ENCODE measurements at places on chromosomes 16 and 17.

DNA sequence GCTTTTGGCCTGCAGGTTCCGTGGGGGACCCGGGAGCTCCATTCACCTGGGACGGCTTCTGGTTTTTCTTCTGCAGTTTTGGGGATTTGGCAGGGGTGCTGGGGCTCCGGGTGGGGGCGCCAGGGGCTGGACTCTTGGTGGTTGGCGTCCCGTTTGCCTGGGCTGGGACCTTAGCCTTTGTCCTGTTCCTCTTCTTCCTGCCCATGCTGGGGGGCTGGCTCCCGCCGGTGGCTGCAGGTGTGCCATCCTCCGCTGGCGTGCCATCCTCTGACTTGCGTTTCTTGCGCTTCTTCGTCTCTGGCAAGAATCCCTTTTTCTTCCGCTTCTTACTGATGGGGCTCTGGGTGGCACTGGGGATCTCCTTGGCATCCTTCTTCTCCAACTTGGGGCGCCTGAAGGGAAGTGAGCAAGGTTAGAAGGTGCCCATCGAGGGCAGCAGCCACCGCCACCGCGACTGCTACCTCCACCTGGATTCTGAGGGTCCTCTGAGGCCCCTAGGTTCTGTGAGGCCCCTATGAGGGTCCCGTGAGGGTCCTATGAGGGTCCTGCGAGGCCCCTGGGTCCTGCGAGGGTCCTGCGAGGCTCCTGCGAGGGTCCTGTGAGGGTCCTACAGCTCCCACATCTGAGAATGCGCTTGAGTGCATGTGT is 15.5 kb downstream of the MYBBP1A start:
- no peak for DNase-seq

GRCh38 chr16:25709213-25709612 is 17.5 kb downstream of the HS3ST4 start:
- no peak for DNase-seq

GRCh38 chr17:20267459-20267842 is 199.9 kb downstream of the LGALS9B start:
- DNase-seq = peak; percentile 17

- no peak for DNase-seq
Observed at GRCh38 chr16:47043970-47044684, 70.7 kb upstream of the DNAJA2 start.

DNA sequence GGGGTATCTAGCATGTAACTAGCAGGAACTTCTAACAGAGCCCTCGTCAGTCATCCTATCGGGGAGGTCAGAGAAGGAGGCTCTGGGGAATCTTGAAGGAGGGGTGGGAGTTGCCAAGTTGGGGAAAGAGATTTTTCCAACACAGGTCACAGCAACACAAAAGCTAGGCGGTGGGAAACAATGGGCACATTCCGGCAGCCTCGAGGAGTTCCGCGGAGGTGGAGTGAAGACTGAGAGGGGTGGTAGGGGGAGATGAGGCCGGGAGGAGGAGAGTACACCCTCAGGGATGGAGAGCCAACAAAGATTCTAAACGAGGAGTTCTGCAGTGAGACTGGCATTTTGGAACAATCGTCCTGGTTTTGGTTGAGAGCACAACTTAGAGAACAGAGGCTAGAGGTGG is 13.5 kb upstream of the CALB2 start:
- no peak for DNase-seq

DNA sequence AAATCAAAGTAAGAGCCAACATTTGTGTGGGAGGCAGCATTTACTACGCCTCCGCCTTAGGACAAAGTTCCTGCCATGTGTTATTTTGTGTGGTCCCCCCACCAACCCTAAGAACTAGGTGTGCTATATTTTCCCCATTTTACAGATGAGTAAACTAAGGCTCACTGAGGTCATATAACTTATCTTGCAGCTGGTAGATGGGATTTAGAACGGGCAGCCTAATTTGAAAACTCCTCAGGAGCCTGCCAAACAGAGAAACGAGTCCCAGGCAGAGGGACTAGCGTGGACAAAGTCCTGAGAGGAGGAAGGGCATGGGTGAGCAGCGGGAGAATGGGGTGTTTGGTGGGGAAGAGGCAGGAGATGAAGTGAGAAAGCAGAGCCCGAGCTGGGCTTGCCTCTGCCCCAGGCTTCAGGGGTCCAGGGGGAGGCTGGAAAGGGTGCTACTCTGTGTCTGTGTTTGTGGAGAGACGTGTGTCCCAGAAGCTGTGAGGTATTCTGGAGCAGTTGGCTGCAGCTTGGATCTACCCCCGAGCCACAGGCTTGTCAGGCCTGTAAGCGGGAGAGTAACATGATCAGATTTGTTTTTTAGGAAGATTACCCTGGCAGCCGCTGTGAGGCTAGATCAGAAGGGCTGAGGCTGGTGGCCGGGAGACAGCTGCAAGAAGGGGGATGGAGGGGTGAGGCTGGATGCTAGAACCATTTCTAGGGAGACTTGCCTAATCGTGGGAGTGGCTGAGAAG is 5.0 kb downstream of the MLLT6 start:
- no peak for DNase-seq

GRCh38 chr17:77644181-77645071 is 314.1 kb upstream of the TNRC6C start:
- no peak for DNase-seq

GRCh38 chr16:22240023-22240710 is 34.1 kb downstream of the EEF2K start:
- no peak for DNase-seq

- DNase-seq = no peak
Observed at GRCh38 chr17:21200590-21201297, 13.2 kb downstream of the TMEM11 start.

- DNase-seq = no peak
Observed at GRCh38 chr17:40056379-40057015, 2.3 kb upstream of the MED24 start.

DNA sequence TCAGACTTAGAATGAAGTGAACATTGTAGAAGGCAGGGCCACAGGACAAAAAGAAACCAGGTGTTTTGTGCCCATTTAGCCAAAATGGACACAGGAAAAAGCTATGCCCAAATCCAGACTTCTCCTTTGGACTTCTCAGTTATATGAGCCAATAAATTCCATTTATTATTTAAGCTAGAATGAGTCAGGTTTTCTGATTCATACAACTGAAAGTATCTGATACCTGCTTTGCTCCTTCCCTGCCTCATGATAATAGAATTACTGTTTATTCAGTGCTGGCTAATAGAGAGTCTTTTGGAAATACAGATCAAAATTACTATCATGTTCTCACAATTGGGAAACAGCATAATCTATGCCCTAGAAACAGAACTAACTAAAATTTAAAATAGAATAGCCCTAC is 8.7 kb upstream of the CPD start:
- DNase-seq = no peak

DNA sequence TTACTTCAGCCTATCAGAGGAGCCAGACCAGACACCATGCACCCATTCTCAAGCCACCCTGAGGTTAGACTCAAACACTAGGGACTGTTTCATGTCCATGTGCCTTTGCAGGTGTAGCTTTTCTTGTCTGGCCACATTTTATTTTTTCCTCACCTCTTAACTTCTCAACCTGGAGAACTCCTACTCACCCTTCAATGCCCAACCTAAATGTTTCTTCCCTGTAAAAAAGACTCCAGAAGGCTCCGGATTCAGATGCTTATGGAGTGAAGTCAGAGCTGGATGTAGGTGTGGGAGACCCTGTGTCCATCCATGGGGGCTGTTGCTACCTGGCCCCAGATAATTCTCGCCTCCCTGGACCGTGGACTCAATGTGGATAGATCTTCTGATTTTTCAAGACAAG is 44.0 kb upstream of the NLRP1 start:
- DNase-seq = no peak

- DNase-seq = no peak
Observed at GRCh38 chr17:73814075-73814474, 169.8 kb upstream of the SDK2 start.

DNA sequence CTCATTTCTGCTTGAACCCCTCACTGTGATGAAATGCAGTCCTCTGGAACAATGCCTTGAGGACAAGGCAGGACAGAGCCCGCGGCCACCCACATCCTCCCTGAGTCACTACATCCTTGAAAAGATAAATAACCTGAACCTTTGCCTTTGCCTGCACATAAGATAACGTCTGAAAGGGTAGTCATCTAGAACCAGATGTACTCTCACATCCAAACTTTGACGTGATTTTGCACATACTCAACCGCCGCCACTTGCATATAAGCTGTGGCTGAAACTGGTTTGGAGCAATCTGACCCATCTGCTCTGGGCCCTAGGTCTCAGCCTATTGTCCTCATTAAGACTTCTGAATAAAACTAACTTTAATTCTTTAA is 252.1 kb downstream of the PHKB start:
- DNase-seq = no peak

DNA sequence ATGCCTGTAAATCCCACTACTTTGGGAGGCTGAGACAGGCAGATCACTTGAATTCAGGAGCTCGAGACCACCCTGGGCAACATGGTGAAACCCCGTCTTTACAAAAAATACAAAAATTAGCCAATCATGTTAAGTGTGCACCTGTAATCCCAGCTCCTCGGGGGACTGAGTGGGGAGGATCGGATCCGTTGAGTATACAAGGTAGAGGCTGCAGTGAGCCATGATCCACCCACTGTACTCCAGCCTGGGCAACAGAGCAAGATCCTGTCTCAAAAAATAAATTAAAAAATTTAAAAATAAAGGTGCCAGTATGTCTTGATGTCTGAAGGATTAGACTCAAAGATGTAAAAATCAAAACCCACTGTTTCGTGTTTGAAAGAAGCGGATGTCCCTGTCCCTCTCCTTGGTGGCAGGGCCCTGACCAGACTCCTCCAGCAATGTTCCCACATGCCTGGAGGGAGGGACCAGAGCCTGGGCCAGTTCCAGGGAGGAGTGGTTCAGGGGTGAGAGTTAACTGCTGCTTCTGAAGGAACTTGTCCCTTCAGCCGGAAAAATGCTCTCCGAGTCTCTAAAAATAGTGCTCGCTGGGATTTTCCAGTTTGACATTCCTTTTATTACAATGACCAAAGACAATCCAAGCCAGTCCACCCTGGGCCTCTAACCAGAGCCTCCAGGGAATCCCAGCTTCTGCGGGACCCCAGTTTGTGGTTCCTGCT is 9.4 kb upstream of the CMTM4 start:
- DNase-seq = no peak

DNA sequence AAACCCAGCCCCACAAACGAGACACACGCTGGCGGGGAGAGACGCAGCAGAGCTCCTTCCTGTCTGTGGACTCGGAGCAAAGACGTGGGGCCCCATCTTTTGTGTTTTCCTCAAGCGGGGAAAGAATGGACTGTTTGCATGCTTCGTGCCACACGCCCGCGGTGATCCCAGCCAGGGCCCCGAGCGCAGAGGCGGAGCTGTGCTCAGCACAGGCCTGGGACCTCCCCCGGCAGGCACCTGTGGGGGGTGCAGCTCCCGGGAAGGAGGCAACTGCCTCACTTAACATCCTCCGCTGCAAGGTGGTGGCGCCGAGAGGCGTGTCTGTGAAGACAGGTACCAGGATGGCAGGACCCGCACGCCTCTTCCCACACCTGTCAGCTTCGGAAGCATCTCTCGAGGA is 19.1 kb downstream of the TRARG1 start:
- peak; percentile 40 for DNase-seq

DNA sequence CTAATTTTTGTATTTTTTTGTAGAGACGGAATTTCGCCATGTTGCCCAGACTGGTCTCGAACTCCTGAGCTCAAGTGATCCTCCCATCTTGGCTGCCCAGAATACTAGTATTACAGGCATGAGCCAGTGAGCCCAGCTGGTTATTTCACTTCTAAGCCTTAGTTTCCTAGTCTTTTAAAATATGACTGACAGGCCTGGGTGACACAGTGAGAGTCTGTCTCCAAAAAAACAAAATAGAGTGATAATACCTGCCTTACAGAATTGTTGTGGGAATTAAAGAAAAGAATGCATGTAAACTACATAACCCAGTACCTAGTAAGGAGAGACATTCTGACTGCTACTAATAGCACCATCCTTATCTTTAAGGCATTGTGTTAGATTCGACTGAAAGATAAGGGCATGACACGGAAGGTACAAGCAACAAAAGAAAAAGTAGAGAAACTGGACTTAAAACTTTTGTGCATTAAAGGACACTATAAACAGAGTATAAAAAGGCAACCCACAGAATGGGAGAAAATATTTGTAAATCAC is 11.6 kb downstream of the TOM1L2 start:
- no peak for DNase-seq

GRCh38 chr16:49116873-49117272 is 164.8 kb downstream of the CBLN1 start:
- no peak for DNase-seq

DNA sequence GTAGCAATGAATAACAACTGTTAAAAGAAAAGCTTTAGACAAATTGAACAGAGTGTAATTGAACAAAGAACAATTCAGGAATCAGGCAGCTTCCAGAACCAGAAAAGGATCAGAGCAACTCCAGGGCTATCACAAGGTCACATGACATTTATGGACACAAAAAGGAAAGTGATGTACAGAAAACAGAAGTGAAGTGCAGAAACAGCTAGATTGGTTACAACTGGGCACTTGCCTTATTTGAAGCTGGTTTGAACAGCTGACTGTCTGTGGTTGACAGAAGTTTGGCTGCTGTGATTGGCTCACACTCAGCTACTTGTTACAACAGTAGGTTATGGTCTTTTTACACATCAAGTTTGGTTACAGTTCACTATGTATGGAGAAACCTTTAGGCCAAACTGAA is 14.8 kb downstream of the EFCAB5 start:
- no peak for DNase-seq

DNA sequence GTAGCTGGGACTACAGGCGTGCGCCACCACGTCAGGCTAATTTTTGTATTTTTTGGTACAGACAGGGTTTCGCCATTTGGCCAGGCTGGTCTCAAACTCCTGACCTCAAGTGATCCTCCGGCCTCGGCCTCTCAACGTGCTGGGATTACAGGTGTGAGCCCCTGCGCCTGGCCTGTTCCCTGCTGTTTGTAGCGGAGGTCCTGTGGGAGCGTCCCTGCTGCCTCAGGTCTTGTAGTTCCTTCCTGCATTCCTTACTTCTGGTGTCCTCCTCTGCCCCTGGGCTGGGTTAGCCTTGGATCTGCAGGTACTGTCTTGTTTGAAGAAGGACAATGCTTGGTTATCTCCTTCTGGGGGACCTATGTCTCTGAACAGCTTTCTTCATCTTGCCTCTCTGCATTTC is 23.6 kb upstream of the G6PC1 start:
- no peak for DNase-seq

DNA sequence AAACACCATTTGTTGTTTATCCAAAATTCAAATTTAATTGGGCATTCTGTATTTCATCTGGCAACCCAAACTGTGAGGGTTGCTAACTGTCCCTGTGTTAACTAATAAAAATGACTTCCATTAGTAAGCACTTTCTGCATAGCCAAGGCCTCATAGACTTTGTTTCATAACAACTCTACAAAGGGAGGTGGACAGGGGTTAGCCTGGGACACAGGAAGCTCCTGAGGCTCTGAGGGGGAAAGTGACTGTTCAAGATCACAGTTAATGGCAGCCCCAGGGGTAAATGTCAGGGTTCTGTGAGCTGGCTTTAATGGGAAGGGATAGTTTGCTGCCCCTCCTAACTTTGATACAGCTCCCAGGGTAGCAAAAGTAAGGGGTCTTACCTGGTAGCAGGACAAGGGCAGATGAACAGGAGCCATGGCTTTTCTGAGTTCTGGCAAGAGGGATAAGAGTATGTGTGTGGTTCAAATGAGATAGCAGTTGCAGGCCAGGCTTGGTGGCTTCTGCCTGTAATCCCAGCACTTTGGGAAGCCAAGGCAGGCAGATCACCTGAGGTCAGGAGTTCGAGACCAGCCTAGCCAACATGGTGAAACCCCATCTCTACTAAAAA is 2.2 kb downstream of the HEATR9 start:
- no peak for DNase-seq

All from activated CD4-positive, alpha-beta T cell treated with anti-CD3 and anti-CD28 coated beads, Interleukin-2, amount 50 U/mL, for 4 hours (primary cell).